ENCODE measurements at places on chromosomes 12 and 14.

DNA sequence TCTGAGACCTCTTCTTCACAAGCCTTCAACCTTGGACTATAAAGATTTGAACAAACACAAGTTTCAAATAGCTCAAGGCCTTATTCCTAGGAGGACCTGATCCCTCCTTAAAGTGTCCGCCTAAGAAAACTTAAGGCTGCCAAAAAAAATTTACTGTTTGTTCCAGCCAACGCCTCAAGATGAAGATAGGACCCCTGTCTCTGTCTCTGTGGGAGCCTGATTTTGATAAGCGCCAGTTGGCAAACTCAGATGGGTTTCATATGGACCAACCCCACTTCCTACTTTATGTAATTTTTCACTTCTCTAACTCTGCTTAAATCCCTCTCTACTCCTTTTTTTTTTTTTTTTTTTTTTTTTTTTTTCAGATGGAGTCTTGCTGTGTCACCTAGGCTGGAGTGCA, 11.0 kb downstream of the FKBP3 start:
- no peak for DNase-seq

DNA sequence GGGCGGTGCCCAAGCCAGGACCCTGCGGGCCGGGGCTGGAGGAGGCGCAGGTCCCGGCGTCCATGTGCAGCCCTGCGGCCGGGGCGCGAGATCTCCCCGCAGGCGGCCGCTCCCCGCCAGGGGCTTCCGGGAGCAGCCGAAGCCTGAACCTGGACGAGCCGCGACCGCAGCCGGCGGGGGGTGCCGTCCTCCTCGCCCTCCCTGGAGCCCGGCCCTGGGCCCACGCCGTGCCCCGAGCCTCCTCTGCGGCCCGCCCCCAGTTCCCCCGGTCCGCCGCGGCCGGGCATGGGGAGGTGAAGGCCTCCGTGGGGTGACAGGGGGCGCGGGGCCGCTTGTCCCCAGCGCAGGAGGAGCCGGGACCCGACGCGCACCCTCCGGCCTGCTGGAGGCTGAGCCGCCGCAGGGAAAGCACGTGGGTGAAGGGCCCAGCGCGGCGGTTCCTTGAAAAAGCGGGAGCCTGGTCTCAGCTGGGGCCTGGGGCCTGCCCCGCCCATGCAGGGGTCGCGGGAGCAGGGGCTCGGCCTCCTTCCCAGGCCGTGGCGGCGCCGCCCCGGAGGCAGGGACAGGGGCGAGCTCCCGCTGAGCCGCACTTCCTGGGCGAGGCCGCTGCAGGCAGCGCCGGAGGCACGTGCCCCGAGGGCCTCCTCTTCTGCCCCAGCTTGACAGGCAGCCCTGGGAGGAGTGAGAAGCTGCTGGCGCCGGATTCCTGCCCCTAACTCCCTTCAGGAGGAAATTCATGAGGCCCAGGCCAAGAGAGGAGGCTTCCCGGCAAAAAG, 55.6 kb upstream of the PPP2R5C start:
- no peak for DNase-seq

DNA sequence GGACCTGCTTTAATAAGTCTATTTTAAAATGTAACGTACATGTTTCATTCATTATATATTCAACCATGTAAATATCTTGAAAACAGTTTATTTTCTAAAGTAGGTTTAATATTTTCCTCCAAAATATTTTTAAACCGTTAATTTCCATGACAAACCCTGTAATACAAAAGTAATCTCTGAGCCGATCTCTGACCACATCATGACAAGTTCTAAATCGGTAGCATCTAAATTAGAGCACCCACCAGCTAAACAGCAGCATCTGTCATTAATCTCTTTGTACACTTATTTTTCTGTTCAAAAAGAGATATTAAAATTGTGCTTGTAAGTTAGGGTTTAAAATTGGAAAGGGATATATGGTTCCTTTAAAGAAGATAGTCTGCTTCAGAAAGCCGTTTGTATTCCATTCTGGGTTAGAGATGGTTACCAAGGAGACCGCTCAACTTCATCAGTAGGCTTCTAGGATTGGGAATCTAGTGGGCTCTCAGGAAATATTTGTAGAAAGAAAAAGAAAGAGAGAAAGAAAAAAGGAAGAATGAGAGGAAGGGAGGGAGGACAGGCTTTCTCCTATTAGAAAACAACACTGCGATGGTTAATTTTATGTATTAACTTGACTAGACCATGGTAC, 232.5 kb upstream of the FOXN3 start:
- no peak for DNase-seq

- no peak for DNase-seq
Measured at GRCh38 chr14:77131871-77132486, 9.6 kb downstream of the ZDHHC22 start.

DNA sequence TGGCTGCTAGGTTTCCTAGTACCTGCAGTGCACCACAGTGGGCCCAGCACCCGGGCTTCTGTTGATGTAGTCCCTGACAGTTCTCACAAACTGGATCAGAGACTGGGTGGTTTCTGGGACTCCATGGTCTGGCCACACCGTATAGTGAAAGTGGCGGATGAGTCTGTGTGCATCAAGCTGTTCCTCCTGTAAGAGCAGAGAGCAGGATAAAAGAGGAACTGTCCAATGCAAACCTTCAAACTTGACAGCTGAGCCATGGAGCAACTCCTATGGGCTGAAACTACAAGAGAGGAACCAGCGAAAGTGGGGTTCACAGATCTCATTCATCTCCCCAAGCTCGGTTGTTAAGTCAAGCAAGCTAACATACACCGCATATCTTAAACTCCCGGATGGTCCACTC, 102.8 kb downstream of the PTPRB start:
- no peak for DNase-seq

GRCh38 chr12:106919910-106920544, 35.7 kb upstream of the TMEM263 start:
- DNase-seq: peak; percentile 39

DNA sequence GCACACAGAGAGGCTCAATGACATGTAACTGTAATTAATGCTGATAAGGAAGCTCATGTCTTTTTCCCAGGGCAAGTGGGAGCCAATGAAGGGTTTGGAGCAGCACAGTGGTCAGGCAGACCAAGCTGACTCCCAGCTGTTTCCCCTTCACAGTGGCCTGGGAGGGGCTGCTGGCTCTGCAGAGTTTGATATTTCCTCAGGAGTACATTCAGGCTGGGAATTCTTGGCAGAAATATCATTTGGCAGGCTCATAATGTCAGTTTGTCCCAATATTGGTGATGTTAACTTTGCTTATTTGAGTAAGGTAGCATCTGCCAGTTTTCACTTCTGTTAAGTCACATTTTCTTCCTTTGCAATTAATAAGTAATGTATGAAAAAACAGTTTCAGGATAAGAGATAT, 247.0 kb downstream of the EMP1 start:
- DNase-seq: no peak

DNA sequence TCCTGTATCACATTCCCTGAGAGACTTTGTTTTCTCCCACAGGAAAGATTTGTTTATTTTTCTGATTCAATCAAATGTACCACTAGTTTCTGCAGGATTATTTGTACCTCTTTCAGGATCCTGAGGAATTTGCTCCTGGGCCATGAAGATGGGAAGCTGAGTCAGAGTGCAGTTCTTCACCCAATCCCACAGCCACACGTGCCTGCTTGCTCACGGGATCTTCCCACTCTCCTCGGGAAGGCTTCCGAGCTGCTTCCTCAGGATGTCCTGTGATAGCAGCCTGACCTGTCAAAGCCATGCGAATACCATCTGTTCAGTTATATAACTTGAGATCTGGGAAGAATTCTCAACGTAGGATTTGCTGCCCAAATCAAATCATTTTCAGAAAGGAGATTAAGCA, 41.8 kb upstream of the HIF1A start:
- peak; percentile 33 for DNase-seq

GRCh38 chr12:25719505-25719904, 166.4 kb upstream of the LMNTD1 start:
- no peak for DNase-seq

DNA sequence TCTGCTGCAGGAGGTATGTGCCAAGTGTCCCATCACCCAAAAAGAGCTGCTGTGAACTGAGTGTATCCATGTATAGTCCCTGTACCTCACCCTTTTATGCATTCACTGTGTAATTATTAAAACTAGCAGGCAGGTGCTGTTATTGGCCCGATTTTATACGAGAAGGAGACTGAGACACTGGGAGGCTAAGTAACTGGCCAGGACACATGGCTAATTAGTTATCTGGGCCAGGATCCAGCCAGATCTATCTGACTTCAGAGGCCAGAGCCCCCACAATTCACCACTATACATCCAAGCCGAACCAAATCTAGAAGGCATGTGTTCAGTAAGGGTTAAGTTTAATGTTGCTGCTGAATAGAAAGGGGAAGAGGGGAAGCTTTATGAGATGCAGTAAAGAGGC, 73.4 kb downstream of the FRMD6 start:
- no peak for DNase-seq

GRCh38 chr14:94340533-94340932, 17.4 kb upstream of the SERPINA6 start:
- DNase-seq: no peak

GRCh38 chr12:6891646-6892001, 13.0 kb upstream of the LRRC23 start:
- DNase-seq: no peak

- DNase-seq: no peak
Measured at GRCh38 chr12:124639122-124639806, 71.9 kb upstream of the NCOR2 start.

- no peak for DNase-seq
Measured at GRCh38 chr14:55777877-55778276, 197.9 kb downstream of the KTN1 start.

GRCh38 chr12:88665071-88665470, 84.8 kb upstream of the KITLG start:
- peak; percentile 68 for DNase-seq

- DNase-seq: no peak
Measured at GRCh38 chr12:1857821-1858220, 37.5 kb downstream of the LRTM2 start.

DNA sequence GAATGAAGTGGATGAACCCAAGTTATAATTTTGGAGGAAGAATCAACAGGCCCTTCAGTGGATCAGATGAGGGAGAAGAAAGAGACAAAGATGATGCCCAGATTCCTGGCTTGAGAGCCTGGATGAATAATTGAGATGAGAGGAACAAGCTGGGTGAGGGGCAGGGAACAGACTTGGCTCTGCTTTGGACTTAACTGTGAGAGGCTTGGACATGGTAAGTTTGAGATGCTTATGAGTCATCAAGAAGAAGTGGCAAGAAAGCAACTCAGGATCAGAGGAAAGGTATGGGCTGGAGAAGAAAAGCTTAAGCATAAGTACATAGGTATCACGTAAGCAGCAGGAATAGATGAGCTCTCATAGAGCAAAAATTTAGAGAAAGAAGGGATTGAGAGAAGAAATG, 55.3 kb downstream of the FIGNL2 start:
- peak; percentile 6 for DNase-seq

- DNase-seq: peak; percentile 54
Measured at GRCh38 chr12:13195785-13196129, 769 bp upstream of the EMP1 start.

DNA sequence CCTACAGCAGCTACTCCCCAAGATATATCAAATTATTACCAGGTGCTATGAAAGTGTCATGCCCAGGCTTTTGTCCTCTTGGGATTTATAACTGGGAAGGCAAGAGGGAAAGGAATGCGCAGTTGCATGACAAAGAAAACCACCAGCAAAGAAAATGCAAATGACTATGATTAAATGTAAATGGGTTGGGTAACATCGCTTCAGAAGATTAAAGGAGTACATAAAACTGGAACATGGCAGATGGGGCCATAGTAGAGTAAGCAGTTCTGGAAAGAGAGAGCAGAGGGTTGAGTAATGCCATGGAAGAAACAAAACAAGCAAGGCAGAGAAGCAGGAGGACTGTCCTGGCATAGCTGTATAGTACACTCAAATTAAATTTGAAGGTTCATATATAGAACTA, 493.1 kb downstream of the NOVA1 start:
- no peak for DNase-seq

GRCh38 chr14:84042992-84043391, 1487.0 kb upstream of the FLRT2 start:
- DNase-seq: no peak

GRCh38 chr12:2344885-2345284, 292.1 kb downstream of the CACNA1C start:
- DNase-seq: peak; percentile 26

DNA sequence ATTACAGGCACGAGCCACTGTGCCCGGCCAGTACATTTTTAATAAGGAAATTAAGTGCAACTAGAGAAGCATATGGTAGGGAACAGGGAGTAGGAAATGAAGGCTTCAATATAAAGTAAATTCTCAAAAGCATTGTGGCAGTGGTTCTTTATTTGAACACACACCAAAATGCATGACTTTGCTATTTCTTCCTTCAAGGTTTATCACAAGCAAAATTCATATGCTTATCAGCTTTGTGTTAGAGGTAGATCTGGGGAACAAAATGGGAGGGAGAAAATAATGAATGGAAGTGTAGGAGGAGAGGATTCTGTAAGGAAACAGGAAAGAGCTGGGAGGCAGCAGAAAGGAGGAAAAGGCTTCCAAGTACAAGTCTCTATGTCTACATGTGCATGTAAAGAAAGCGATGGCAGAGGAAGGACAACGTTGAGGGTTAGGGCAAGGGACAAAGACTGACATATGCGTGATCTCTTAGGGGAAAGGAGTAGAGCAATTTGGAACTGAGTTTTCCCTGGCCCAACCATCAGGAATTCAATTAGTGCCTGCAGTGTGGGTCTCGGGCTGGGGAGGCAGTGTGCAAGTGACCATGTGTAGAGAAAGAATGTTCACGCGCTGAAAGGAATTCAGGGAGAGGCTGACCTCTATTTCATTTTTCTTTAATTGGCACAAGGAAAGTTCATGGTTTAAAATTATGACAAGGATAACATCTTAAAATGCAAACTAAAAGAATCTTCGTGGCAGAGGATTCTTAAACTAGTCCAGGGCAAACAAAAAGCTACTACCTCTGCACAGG, 22.9 kb upstream of the RASSF8 start:
- DNase-seq: no peak

DNA sequence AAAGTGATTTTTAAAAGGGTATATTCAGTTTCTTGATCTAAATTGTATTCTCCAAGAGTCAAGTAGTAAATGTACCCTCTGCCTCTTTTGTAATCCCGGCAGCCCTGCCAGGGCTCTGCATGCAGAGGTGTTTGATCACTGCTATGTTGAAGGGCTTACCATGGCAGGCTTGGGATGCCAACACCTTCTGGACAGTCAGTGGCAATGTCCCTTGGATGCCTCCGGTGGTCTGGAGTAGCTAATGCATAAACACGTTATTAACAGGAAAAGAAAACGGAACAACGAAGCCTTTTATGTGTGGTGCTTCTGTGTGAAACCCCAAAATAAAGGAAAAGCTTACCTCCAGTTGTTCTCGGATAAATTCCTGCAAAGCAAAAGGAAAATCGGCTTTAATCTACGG, 19.9 kb downstream of the EIF2B2 start:
- DNase-seq: no peak

- DNase-seq: no peak
Measured at GRCh38 chr12:18898470-18898869, 160.6 kb downstream of the CAPZA3 start.
